G401 (cell line): ENCODE measurements at places on chromosomes 4 and X. TPM values are rescaled to one million over a fixed set of nuclear protein-coding genes. Genes with fewer than 3 reads are reported as not detected.

Gene CRMP1
- total RNA-seq: 1.4 TPM in 1 of 2 replicates, not detected in the other

Gene MID1IP1
- total RNA-seq: 4.1 and 8.1 TPM in 2 replicates

Gene FAM9C
- not detected in 2 replicates for total RNA-seq

Gene C4orf36
- 0.78 TPM in 1 of 2 replicates, not detected in the other for total RNA-seq

Gene IRF2
- 6.5 and 8.4 TPM in 2 replicates for total RNA-seq
